Adrenal gland (tissue), 19 donors: ENCODE measurements at places on chromosomes 6 and 20. TPM values are rescaled to one million over a fixed set of nuclear protein-coding genes. Genes with fewer than 3 reads are reported as not detected.

DNA sequence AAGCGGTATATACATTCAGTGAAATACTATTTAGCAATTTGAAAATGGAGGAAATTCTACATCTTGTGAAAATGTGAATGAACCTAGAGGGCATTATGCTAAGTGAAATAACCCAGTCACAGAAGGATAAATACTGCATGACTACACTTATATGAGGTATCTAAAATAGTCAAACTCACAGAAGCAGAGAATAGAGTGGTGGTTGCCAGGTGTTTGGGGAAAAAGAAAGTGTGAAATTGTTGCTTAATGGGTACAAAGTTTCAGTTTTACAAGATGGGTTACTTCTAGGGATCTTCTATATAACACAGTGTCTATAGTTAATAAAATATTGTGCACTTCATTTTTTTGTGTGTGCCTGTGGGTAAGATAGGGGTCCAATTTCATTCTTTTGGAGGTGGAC is 1152.0 kb downstream of the EPHA7 start:
- no peak overlapping the region for H3K4me3 ChIP-seq
- DNase-seq = no peak
- H3K36me3 ChIP-seq = no peaks in the 10 kb centered on the region
- H3K4me1 ChIP-seq = no peaks in the 10 kb centered on the region

DNA sequence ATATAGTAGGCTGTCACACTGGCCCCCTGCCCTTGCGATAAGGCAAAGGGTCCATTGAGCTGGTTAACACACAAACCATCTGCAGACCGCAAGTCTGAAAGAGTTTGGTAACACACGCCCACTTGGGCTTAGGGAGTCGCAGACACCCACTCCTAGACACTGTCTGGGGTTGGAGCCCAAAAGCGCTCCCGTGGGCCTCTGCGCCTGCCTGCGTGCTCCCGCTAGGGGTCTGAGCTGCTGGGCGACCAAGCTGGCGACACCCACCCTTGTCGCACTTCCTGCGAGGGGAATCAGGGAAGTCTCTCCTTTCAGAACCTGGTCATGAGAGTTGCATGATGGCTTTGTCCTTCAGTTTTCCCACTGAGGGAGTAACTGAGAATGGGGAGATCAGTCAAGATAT is 653.0 kb downstream of the HTR1B start:
- H3K27ac ChIP-seq = no peak overlapping the region
- no peak for DNase-seq
- no peaks in the 10 kb centered on the region for H3K27me3 ChIP-seq
- H3K4me3 ChIP-seq = no peak overlapping the region

Gene DHX35
- total RNA-seq = 9.6 TPM

DNA sequence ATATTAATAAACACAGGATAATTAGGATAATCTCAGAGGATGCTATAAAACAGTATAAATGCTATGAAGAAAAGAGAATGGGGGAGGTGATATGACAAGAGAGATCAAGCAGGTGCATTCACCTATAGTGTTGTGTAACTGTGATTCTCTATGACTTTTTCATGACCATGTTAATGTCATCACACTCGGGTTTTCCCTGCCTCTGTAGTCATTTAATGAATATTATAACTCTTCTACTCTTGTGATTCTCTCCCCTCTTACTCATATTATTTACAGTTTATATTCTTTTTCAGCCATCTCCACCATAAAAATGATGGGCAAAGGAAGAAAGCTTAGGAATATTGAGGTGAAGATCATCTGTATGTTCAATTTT is 106.9 kb upstream of the SGK1 start:
- H3K27me3 ChIP-seq = no peaks in the 10 kb centered on the region
- H3K4me3 ChIP-seq = no peak overlapping the region
- no peaks in the 10 kb centered on the region for H3K4me1 ChIP-seq
- DNase-seq = no peak

DNA sequence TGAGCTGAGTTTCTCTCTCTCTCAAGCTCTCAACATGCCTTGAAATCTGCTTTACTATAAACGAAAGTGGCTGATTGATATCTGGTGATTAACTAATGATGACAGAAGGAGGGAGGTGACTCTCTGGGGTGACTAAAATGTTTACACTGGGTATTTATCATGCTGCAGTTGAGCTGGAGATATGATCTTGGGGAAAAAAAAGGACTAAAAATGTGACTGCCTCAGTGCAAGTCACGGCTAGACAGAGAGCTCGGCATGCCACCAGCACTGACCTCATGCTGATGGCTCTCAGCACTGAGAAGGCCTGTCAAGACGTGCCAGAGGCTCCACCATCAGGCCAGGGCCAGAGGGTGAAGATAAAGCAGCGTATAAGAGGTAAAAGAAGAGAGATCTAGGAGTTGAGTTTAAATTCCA is 103.1 kb upstream of the SPACA1 start:
- H3K27me3 ChIP-seq = no peaks in the 10 kb centered on the region
- peaks cover 4% of the 10 kb centered on the region for H3K4me1 ChIP-seq
- no peak overlapping the region for H3K27ac ChIP-seq
- no peak overlapping the region for H3K4me3 ChIP-seq

Gene SLC22A2
- total RNA-seq = not detected
